Stimulated activated CD8-positive, alpha-beta memory T cell treated with anti-CD3 and anti-CD28 coated beads, Interleukin-4, amount 100 ng/mL, for 1 hour (primary cell): ENCODE measurements at places on chromosomes 12 and 14.

- DNase-seq = no peak
Measured at GRCh38 chr12:132566516-132567131, 43.8 kb downstream of the LRCOL1 start.

DNA sequence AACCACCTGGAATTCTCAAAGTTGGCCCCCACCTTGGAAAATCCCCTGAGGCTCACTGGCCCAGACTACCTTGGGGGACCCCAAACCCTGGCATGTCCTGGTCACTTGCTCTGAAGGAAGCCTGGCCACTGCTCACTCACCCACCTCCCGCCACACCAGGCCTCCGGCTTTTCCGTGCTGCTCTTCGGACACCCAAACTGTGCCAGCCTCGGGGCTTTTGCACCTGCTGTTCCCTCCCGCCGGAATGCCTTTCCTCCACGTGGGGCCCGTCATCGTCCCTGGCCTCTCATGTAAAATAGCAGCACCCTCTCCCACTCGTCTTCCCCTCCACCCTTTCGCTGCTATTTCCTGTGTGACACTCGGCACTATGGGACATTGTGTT, 87.2 kb upstream of the NCOR2 start:
- DNase-seq = no peak

DNA sequence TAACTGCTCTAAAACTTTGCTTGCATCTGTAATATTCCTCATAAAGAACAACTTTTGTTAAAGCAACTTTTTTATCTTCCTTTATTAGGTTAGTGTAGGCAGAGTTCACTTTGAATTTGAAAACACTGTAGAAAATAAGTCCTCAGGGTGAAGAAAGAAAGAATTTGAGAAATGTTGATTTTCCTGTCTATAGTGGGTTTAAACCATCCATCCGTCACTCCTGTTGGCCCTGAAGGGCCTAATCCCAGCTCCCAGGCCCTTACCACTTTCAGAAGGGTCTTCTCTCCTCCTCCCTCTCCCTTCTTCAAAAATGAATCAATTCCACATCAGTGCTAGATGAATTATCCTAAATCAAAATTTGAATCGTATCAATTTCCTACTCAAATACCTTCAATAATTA, 4.9 kb upstream of the SLC2A3 start:
- no peak for DNase-seq

DNA sequence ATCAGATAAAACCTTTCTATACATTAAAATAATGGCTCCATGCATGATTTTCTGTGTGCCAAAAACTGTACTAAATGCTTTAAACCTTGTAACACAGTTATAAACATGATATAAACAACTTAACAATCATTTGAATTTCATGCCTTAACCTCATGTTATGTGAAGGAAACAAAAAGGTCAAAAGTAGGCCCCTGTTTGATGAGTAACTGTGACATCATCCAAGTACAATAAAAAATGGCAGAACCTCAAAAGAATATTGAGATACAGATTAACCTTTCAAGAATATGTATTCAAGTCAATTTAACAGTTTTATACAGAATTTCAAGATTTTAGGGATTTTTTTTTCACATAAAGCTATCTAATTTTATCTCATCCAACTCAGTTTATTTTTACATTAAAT, 310.7 kb upstream of the DCN start:
- DNase-seq = no peak

- no peak for DNase-seq
Measured at GRCh38 chr12:7150356-7150755, 20.2 kb downstream of the CLSTN3 start.

DNA sequence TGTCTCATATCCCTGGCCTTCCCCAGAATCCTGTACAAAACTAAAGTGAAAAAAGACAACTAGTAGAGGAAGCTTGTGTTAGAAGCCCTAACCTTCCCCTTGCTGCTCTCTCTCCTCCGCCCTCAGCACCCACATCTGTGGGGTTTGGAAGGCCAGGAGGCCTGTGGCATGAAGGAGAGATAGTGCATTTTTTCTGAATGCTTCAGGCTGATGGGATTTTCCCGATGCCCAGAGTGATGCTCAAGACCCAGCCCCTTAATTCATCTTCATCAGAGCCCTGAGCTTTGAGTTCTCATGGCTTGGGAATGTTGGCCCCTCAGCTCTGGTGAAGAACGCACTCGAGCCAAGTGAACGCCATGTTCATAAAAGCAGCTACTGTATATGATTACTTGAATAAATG, 5.9 kb downstream of the FGF6 start:
- no peak for DNase-seq

DNA sequence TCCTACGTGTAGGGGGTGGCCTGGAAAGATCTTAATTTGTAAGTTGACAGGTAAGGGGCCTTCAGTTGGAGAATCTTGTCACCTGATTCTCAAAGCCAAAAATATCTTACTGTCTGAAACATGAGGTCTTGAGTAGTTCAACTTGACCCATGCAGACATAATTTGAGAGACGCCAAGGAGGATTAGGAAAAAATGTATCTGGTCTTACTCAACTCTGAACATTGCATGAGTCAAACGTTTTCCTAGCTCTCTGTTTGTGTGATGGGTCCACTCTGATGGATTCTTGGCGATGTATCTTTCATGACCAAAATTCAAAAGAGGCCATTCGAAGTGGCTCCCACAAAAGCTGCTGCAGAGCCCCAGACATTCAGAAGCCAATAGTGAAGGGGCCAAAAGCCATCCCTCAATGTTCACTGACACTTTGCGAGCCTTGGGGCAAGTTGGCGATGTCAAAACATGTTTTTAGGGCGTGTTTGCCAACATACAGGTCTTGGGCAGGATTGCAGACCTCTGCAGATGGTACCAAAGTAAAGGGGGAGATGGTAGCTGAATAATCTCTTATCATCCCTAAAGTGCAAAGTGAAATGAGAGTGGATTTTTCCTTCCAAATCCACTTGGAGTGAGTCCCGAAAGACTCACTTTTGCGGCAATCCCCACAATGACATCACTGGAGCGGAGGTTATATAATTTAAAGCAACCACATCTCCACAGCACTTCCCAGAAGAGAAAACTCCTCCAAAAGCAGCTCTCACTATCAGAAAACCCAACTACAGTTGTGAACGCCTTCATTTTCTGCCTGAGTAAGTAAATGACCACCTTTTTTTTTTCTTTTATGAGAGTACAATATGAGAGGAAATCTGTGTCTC, at the start of gene BDKRB1:
Gene BDKRB1 (plus strand): TSS at position 710 of the 866 bp plus-strand sequence. CDS start 7,473 bp downstream, outside the sequence.
- no peak for DNase-seq

DNA sequence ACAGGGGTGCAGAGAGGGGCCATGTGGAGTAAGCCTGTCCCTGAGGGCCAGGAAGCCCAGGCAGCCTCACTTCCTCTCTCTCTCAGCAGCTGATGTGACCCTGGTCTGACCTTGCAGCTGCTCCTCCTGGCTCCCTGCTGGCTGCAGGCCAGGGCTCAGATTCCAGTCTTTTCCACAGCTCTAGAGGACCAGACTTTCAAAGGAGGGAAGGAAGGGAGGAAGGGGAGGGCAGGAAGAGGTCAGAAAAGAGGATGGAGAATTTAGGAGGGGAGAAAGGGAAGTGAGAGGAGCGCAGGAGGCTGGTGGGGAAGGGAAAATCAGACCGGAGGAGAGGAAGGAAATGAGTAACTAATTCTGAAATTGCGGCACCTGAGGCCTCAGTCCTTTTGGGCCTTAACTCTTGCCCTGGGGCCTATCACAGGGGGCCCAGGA, 40.9 kb upstream of the VASH1 start:
- no peak for DNase-seq

DNA sequence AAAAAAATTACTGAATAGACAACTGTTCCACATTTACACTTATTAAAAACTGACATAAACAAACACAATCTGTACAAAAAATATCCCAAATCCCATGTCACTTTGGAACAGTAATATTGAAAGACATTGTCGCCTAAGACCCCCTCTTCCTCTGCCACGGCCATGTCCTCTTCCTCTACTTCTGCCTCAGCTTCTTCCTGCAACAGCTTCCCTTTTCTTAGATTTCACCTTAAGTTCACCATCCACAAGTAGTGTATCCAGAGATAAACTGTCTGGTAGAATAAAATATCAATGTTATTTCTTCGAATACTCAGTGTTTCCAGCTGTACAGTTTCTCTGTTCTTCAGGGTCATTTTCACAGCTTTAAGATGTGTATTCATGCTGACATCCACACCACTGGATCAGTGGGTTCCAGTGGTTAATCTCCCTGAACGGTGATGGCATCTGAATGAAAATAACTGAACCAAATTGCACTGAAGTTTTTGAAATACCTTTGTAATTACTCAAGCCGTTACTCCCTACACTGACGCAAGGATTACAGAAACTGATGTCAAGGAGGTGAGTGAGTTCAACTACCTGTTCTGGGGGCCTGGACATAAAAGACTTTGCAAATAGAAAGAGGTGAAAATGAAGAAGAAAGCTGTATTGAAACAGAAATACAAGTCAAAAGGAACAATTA, 208.5 kb downstream of the C12orf50 start:
- no peak for DNase-seq

- DNase-seq = no peak
Measured at GRCh38 chr12:105676694-105677093, 346.2 kb downstream of the C12orf75 start.

GRCh38 chr12:50751948-50752721, 11.8 kb upstream of the ATF1 start:
- no peak for DNase-seq

GRCh38 chr12:91622981-91623380, 440.4 kb upstream of the DCN start:
- DNase-seq = no peak
